ENCODE measurements at places on chromosomes 6 and 20.

- DNase-seq, result no peak
Observed at GRCh38 chr20:46772901-46773300, 63.5 kb downstream of the SLC2A10 start.

DNA sequence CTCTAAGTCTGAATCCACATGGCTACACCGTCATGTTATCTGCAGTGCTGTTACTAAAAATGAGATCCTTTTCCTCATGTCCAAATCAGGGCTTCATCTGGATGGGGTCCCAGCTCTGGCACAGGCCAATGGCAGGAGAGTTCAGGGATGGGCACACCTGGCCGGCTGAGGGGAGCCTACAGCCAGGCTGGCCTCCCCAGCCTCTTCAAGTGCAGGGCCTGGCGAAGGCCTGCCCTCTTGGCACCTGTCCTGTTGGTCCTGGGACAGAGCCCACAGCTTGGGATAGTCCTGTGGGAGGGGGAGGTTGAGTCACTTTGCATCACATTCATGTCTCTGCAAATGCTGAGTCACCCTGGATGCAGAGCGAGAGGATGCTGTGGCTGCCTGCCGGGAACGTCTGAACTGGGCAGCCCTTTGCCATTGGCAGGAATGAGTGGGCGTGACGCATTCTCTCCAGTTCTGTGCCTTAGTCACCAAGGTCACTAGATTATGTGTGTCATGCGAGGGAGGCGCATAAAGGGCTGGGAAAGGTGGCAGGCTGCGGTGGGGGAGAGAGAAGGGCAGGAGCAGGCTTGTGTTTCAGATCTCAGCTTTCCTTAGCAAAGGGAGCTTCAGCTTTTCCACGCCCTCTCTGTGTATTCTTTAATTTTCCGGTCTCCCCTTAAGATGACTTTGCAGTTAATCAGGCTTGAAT, 223.2 kb upstream of the ECI2 start:
- DNase-seq, result peak; percentile 100

GRCh38 chr20:9531581-9531980, 17.2 kb downstream of the LAMP5 start:
- no peak for DNase-seq

DNA sequence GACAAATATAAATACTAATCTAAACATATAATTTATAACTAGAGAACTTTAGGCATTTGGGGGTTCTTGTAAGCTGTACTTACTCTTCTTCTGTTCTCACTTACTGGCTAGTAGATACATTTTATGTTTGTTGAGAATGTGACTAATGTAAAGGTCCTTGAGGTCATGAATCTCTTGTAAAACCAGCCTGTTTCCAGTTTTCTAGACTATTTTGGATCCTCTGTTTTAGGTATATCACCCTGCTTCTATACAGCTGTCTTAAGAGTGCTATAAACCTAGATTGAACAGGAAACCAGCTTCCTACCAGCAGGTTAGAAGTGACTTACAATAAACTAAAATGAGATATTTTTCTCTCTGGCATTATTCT, 134.2 kb downstream of the PLCB4 start:
- no peak for DNase-seq

DNA sequence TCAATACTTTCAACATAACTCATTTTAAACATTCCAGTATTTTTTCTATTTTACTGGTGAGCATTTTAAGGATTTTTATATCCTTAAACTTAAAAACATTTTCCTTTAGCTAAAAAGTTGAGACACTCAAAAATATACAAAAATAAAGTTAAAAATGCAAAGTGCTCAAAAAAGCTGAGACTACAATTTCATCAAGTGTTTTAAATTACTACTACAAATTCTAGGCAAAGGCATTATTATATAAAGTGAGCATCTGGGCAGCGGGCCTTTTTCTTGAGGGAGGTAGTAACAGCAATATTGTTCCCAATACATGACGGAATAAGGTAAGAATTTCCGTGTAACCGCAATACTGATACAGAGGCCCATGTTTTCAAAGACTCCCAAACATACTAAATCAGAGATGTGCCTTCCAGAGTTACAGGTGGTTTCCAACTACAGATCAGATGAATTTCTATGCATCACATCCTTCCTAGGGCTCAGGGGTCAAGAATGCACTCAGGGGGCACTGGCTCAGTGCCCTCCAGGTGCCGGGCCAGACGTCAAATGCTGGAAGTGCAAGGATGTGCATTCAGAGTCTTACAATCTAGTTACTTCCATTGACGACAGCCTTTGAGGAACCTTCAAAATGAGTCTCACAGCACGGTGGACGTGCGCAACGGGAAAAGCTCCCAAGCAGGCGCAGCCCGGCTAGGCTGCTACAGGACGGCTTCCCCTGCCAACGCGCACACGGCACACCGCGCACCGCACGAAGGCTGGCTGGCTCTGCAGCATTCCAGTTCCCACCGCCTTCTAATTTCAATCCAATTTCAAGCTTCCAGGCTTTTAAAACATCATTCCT, 1.7 kb downstream of the PHF10 start:
- peak; percentile 79 for DNase-seq

- DNase-seq, result peak; percentile 29
Observed at GRCh38 chr20:10113746-10114145, 79.0 kb downstream of the ANKEF1 start.

GRCh38 chr20:57785720-57786119, 75.9 kb upstream of the PMEPA1 start:
- no peak for DNase-seq

- DNase-seq, result no peak
Observed at GRCh38 chr6:77074037-77074713, 389.1 kb downstream of the HTR1B start.

GRCh38 chr20:43862438-43862837, 52.2 kb upstream of the TOX2 start:
- DNase-seq, result no peak

GRCh38 chr6:106118835-106119431, 32.8 kb downstream of the PRDM1 start:
- no peak for DNase-seq
